Effector memory CD8-positive, alpha-beta T cell (primary cell): ENCODE measurements at places on chromosomes 5 and 9.

DNA sequence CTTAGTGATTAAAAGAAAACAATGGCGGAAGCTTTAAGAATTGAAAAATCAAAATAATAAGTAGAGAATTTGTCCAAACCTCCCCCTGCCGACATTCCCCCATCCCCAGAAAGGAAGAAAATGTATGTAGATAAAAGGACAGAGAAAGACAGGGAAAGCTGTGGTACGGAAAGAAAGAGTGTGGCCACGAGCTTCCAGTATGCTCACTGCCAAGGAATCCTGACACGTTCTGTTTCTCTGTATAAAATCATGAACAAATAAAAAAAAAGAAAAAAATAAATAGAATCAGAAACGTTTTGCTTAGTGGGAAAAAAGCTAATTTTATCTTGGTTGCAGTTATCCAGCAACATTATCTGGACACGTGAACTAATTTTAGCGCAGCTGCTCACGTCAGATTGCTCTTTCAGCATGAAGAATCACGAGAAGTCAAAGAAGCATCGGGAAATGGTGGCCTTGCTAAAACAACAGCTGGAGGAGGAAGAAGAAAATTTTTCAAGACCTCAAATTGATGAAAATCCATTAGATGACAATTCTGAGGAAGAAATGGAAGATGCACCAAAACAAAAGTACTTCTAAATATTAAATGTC lies 15.2 kb downstream of the DNAJC21 start:
- no peak for DNase-seq

DNA sequence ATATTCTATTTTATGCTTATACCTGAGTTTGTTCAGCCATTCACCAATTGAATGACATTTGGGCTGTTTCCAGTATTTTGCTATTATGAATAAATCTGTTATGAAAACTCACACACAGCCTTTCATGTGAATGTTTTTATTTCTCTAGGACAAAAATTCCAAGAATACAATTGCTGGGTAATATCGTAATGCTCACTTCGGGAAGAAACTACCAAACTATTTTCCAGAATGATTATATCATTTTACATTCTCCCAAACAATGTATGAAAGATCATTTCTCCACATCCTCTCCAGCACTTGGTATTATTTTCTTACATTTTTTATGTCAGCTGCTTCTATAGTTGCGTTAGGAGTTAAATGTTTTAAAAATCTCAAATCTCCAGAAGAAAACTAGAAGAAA lies 58.3 kb upstream of the LHFPL2 start:
- no peak for DNase-seq

GRCh38 chr5:91361055-91361701 lies 21.9 kb downstream of the ARRDC3 start:
- DNase-seq: no peak

- DNase-seq: no peak
These were observed 737 bp downstream of the RNF180 start for GRCh38 chr5:64166201-64166959.

DNA sequence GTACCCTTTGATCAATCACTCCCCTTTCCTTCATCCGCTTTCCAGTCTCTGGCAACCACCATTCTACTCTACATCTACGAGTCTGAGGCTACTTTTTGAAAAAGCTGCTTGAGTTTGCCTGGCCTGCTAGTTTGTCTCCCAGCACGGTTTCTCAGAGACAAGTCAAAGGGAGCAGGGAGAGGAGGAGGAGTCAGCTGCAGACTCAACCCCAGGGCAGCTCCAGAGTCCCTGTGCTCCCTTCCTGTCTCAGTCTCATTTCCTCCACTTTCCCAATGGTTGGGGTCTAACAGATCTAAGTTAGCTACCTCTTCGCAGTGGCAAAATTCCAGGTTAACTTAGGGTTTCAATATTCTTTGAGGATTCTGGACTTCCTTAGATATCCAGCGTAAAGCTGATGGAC lies 80.0 kb upstream of the PCA3 start:
- no peak for DNase-seq

- DNase-seq: no peak
These were observed 23.0 kb downstream of the RFX3 start for GRCh38 chr9:3502560-3503398.

- no peak for DNase-seq
These were observed 234.9 kb downstream of the YTHDC2 start for GRCh38 chr5:113748403-113748802.

DNA sequence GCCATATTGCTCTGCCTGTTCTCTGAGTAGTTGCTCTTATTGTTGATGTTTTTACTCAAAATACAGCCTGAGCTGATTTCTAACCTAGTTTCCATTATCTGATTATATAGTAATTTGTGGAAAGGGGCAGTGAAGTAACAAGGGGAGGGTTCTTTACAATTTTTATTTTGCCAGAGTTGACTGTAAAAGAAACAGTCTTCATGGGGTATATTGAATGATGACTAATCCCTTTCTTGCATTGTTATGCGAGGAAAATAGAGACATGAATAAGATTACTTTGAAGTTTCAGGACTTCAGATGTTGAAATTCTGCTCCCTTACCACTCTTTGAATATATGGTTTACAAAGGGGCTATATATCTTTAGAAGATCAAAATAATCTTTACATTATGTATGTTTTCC lies 9.1 kb upstream of the LRRC70 start:
- no peak for DNase-seq

DNA sequence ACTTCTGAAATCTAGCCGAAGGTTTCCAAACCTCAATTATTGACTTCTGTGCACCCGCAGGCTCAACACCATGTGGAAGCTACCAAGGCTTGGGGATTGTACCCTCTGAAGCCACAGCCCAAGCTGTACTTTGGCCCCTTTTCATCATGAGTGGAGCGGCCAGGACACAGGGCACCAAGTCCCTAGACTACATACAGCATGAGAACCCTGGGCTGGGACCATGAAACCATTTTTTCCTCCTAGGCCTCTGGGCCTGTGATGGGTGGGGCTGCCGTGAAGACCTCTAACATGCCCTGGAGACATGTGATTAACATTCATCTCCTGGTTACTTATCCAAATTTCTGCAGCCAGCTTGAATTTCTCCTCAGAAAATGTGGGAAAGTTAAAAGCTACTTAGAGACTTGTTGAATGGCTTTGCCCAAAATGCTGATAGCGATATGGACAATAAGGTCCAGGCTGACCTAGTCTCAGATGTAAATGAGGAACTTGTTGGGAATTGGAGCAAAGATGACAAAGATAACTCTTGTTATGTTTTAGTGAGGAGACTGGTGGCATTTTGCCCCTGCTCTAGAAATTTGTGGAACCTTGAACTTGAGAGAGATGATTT lies 34.1 kb upstream of the CPLANE1 start:
- no peak for DNase-seq

- no peak for DNase-seq
These were observed 11.2 kb upstream of the ALDOB start for GRCh38 chr9:101446732-101447131.

- DNase-seq: no peak
These were observed 17.6 kb downstream of the CAMK2A start for GRCh38 chr5:150271923-150272322.

DNA sequence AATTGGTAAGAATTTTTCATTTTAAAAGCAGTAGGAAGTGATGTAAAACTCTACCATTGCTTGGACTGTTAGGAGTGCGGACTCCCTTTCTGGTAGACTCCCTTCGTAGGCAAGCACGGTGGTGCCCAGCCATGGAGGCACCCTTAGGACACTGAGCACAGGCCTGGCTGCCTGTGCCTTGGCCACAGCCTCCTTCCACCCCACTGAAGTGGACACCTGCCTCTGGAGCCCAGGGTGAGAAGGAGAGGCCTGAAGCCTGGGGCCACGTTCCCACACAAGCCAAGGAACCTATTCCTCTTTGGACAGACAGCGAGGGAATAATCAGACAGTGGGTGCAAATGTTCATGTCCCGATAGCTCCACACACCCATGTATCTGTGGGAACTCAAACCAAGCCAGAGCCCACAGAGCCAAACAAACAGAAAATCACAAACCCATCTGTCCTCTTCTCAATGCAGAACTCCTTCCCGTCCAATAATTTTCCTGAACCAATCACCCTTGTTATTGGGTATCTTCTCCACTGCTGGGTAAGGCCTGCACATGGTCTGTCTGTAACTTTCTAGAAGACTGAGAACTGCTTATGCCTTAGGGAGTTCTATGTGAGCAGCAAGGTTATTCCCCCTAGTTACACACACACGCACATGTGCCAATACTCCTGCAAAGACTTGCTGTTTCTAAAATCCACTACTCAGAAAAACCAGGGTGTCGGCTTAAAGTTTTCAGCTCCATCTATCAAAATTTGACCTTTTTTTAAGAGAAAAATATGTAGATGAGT lies 45.2 kb downstream of the UBE2QL1 start:
- DNase-seq: no peak

- no peak for DNase-seq
These were observed 88.0 kb downstream of the BNC2 start for GRCh38 chr9:16782490-16782889.

DNA sequence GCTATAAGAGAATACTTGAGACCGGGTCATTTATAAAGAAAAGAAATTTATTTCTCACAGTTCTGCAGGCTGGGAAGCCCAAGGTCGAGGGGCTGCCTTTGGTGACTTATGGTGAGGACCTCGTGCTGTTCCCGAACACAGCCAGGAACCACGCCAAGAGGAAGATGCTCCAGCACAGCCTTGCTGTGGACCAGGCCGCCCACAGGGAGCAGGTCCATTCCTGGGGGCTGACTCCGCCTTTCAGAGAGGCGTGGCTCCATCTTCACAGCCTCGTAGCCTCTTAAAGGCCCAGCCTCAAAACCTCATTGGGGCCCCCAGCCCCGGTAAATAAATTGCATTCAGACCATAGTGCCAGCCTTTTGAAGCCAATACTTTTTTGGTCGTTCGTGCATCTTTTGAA lies 93.5 kb upstream of the CACNA1B start:
- no peak for DNase-seq

- DNase-seq: no peak
These were observed 2.4 kb downstream of the DCAF12 start for GRCh38 chr9:34124099-34124498.

DNA sequence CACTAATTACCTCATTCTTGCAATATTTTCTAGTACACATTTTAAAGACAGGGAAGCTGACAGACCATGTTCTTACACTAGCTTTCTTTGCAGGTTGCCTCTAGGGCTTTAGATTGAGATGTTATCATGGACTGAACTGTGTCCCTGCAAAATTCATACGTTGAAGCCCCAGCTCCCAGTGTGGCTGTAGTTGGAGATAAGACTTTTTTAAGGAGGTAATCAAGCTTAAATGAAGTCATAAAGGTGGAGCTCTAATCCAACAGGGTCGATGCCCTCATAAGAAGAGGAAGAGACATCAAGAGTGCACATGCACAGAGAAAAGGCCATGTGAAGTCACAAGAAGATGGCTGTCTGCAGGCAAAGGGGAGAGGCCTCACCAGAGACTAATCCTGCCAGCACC lies 471.2 kb upstream of the ACTBL2 start:
- no peak for DNase-seq

GRCh38 chr9:3467593-3468219 lies 58.1 kb downstream of the RFX3 start:
- DNase-seq: peak; percentile 49

DNA sequence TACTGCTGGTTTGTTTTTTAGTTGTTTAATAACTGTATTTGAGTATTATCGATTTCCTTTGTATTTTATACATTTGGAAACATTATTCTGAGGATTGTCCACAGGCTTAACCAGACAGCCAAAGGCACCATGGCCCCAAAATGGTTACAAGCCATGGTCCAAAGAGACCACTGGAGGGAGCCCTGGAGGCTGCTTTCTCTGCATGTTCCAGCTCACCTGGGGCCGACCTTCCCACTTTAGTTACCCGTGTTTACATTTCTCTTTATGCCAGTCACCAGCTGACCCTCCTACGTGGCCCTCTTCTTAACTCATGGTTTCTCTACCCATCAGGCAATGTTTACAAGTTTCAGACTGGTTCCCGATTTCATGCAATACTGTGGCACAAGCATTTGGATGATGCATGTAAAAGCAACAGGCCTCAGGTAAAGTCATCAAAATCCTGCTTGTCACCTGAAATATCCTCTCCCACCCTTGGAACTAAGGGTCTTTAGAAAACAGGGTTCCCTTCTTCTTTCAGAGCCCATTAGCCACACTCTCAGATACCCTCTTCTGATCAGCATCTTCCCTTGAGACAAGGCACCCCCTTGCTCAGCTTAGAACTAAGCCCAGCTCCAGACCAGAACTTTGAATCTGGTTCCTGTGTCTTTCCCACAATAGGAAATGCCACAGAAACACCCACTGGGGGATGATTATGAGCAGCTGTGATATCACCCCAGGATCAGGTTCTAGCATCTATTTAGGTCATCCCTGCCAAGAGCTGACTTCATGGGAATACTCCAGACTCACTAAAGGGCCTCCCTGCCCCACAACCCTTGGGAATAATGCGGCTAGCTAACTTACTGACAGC lies 49.9 kb upstream of the GARNL3 start:
- peak; percentile 54 for DNase-seq

DNA sequence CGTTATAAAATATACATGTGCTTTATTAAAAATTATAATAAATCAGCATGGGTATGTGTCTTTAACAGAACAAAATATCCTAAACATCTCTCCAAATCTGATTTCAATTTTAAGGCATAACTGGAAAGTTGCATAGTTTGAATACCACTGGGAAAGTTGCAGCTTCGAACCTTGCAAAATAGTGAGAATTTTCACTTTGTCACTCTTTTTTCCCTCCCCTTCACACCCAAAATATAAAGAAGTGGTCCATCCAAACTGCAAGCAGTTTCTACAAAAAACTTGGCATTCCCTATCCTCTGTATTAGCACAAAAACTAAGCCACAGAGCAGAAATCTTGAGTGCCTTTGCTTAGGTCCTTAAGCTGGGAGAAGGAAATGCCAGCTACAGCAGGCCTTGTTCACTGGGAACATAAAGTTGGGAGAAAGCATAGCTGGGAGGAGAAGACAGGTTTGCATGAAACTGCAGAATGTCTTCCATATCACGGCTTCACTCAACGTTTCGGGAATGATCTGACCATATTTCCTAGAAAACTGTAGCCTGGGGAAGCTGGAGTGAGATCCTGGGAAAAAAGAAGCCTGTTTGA lies 400.3 kb downstream of the EBF1 start:
- no peak for DNase-seq

DNA sequence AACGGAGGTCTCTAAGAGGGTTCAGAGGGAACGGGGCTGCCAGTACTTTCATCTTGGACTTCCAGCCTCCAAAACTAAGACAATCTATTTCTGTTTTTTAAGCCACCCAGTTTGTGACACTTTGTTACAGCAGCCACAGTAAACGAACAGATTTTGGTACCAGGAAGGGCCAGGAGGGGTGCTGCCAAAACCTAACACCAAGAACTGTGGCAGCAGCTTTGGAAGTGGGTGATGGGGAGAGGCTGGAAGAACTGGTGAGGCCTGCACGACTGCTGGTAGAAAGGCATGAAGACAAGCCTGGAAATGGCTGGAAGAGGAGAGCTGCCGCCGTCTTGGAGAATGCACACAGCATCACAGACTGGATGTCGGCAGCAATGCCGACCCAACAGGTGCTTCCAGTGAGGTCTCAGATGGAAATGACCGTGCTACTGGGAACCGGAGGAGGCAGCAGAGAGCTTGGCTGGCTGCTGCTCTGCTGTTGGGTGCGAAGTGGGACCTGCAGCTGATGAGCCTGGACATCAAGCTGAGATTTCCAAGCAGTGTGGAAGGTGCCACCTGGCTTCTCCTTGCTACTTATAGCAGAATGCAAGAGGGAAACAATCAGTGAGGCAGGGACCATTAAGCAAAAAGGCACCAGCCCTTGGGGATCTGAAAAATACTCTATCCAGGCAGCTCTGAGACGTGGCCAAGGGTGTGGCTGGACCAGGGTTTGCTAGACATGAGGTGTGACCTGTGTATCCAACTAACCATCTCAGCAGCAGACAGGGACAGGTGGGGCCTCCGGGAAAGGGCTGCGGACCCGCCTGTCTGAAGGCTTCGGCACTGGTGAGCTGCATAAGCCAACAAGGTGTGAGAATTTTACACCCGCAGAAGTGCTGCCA lies 4.7 kb upstream of the TMEM210 start:
- no peak for DNase-seq

- DNase-seq: no peak
These were observed 535.8 kb downstream of the EFNA5 start for GRCh38 chr5:107134931-107135330.
